Bronchial epithelial cell (primary cell): ENCODE measurements at places on chromosomes 16 and 17.

- DNase-seq: peak; percentile 34
These were observed 83.2 kb upstream of the C17orf78 start for GRCh38 chr17:37292429-37293139.

- DNase-seq: no peak
These were observed 10.5 kb upstream of the ZNF500 start for GRCh38 chr16:4777339-4778049.

- peak; percentile 90 for DNase-seq
These were observed at the start of gene SOX9 for GRCh38 chr17:72120642-72121163. SOX9 (plus strand) TSS chr17:72121020; CDS start chr17:72121392, 372 bp downstream.

DNA sequence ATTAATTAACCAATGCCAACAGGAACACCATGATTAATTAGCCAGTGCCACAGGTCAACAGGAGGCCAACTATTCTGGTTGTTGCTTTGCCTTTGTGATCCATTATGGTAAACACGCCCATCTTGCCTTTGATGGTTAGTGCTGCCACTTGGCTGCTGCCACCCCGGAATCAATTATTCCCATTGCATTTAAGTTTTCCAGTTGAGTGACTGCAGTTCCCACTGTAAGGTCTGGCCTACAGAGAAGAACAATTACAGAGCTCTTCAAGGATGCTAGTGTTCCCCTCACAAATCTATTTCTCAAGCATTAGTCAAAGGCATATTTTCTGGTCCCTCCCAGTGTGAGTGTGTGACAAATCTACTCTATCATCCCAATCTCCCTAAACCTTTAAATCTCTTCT lies 7.1 kb upstream of the CLEC19A start:
- DNase-seq: no peak

- DNase-seq: no peak
These were observed 17.2 kb upstream of the PRM1 start for GRCh38 chr16:11298143-11298900.

- DNase-seq: no peak
These were observed 36.0 kb upstream of the ADCY9 start for GRCh38 chr16:4152267-4152666.

- DNase-seq: peak; percentile 17
These were observed 25.4 kb downstream of the UBE2G1 start for GRCh38 chr17:4340914-4341615.

DNA sequence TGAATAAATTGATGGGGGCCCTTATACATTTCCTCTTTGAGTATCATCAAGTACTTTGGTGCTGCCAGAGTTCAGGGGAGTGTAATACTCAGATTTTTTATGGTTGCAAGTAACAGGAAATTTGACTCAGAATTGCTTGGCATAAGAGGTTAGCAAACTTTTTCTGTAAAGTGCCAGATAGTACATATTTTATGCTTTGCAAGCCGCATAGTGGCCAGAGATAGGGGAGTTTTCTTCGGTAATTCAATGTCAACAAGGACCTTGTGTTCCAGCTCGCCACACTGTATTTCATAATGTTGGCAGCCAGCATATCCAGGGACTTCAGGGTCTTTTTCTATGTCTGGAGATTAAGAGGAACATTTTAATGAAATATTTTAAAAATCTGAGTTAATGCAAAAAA lies 51.0 kb upstream of the MARCHF10 start:
- DNase-seq: peak; percentile 45
